Activated T-cell treated with anti-CD3 and anti-CD28 coated beads, Interleukin-2, amount 50 U/mL, for 1 hour (primary cell): ENCODE measurements at places on chromosomes 2 and 18.

DNA sequence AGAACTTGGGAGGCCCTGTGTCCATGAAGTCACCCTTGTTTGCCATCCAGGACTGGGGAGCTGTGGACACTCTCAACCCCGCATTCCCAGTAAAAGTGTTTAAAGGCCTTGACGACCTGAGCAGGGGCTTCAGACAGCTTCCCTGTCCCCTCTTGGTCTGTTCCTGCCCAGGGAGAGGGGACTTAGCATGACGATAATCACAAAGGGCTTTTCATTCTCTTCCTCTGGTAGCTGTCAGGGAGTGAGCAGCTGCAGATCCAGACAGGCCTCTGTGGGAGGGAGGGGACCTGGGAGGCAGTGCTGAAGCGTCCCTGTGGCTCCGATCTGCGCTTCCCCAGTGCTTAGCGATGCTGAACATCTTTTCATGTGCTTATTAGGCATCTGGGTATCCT, 77.8 kb upstream of the HS6ST1 start:
- no peak for DNase-seq

- DNase-seq = no peak
Measured at GRCh38 chr2:37894047-37894446, 31.0 kb upstream of the RMDN2 start.

- DNase-seq = no peak
Measured at GRCh38 chr18:39840856-39841481, 2114.1 kb upstream of the PIK3C3 start.

- DNase-seq = no peak
Measured at GRCh38 chr18:26086959-26087358, 3.5 kb downstream of the SS18 start.

DNA sequence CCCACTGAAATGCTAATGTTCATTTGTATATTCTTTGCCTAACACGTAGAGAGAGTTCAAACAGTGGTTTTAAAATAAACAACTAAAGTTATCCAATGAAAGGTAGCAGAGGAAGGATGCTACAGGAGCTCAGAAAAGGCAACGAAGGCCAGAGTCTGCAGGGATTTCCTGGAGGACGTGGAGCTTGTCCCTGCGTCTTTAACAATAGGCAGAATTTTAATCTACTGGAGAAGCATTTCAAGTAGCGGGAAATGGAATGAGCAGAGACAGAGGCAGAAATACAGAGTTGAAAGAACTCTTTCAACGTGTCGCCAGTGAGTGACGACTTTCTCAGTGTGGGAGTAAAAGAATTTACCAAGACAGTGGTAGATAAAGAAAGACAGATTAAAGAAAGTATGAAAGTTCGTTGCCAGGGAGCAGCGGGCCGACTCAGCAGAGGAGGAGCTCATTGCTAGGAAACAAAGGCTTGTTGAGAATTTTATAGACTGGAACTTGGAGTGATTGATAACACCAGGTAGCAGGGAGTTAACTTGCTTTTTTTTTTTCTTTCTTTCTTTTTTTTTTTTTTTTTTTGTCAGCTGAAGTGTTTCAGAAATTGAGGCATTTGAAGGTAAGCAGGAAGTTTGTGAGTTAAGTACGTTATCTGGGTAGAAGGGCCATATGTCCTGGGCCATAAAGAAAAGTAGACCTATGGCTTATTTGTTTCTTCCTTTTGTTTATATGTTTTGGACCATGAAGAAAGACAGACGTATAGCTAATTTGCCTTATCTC, 625 bp upstream of the NBAS start:
- DNase-seq = peak; percentile 26

GRCh38 chr18:23178201-23178600, 42.9 kb downstream of the CABLES1 start:
- no peak for DNase-seq

DNA sequence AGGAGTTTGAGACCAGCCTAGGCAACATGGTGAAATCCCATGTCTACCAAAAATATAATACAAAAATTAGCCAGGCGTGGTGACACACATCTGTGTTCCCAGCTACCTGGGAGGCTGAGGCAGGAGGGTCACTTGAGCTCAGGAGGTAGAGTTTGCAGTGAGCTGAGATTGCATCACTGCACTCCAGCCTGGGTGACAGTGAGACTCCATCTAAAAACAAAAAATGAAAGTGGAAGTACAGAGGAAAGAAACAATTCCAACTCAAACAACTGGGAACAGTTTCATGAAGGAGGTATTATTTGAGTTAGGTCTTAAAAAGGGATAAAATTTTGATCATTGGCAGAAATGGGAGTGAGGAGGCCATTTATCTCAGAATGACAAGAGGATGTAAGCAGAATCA, 6.3 kb upstream of the RAB1A start:
- DNase-seq = no peak

DNA sequence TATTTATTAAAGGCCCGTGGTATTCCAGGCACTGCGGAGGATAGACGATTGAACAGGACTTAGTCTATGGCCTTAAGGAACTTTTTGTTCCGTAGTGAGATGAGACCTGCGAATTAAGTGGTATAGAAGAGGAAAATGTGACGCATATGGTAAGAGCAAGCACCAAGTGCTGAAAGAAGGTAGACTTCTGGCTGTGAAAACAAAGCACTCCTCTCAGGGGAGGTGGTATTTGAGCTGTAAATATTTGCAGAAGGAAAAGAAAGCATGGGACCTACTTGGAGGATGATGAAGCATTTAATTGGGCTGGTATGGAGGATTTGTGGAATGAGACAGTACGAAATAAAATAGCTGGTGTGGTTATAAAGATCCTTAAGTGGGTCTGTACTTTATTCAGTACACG, 62.5 kb downstream of the GPR39 start:
- no peak for DNase-seq

DNA sequence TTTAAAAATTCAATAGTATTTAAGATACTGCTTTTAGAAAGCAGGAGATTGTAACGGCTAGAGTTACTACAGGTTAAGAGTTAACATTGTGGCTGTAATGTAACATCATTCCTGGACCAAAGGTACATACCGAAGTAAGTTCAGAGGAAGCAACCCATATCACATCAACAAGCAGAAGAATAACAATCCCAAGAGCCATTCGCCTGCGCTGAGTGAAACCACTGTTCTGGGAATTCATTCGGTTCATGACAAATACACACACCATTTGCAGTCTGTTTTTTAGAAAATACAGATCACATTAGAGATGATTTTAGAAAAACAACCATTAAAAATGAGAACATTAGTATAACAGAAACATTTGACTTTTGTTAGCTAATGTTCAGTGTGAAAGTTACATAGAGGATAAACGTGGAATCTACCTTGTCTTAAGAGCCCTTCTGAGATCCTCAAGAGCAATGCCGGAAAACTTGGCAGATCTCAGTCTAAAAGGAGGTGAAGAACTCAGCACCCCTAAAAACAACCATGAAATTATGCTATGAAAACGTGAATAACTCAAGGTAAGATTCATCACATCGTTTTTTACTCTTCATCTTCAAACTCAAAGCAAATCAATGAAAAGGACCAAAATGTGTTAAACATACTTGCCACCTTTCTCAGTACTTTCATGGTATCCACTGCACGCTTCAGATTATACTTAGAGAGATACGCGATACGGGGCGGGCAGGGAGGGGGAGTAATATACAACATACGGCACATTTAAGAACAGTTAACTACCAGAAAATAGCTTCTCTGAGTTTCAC, 1.2 kb downstream of the SLC35F5 start:
- no peak for DNase-seq

DNA sequence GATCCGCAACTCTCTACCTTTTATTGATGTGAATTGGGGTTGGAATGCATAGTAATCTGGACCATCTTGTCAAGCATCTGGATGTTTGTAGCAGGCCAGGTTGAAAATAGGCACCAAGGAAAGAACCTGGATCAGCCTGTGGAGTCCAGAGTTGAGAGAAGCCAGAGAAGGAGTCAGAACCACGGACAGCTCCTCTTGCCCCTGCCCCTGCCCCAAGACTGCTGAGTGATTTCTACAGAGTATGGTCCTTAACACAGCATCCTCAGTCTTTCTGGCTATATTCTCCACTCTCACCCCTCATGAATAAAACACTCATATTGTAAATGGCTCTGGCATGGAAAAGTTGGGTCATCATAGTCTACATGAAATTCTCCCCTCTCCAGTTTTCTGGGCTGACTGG, 154.6 kb downstream of the LOXHD1 start:
- DNase-seq = no peak

DNA sequence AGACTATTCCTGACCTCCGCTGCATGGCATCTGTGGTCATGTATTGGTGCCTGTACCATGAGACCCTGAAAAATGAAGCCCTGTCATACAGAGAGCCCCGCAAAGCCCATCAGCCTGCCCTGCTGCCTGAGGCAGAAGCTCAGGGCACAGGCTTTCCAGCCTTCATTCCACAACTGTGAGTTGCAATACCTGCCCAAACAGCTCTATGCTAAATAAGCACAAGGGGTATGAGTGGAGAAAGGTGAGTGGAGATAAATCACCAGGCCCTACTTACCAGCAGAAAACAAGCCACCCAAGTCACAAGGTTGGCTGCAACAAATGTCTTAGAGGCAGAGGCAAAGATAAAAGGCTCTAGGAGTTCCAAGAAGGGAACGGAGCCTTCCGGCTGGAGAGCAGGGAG, 277.4 kb downstream of the TNS1 start:
- no peak for DNase-seq

- DNase-seq = no peak
Measured at GRCh38 chr2:70655786-70656185, 102.2 kb upstream of the TGFA start.

DNA sequence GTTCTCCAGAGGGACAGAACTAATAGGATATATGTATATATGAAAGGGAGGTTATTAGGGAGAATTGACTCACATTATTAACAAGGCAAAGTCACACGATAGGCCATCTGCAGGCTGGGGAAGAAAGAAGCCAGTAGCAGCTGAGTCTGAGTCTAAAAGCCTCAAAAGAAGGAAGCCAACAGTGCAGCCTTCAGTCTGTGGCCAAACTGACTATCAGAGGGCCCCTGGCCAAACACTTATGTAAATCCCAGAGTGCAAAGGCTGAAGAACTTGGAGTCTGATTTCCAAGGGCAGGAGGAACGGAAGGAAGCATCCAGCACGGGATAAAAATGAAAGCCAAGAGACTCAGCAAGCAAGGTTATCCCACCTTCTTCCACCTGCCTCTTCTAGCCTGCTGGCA, 108.0 kb upstream of the LDLRAD4 start:
- DNase-seq = no peak

- DNase-seq = no peak
Measured at GRCh38 chr2:115739574-115739973, 1297.1 kb downstream of the DPP10 start.
